Astrocyte of the hippocampus (primary cell): ENCODE measurements at places on chromosomes 13 and 19.

GRCh38 chr13:40102360-40102727, 446.9 kb downstream of the COG6 start:
- DNase-seq, result no peak

GRCh38 chr13:85755123-85755522, 44.1 kb downstream of the SLITRK6 start:
- no peak for DNase-seq

DNA sequence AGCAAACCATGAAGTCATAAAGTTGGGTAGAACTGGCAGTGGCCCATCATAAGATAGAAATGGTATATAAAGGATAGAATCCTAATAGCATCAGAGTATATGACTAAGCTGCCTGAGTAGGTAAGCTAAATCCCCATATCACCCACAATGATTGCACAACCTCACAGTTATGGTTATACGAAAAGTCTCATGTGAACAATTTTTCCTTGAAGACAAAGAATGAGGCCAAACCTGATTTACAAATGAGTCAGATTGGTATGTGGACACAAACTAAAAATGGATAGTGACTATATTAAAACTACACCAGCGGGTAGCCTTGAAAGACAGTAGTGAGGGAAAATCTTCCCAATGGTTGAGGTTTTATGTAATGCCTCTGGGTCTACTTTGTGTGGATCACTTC, 40.9 kb upstream of the UFM1 start:
- peak; percentile 12 for DNase-seq

- no peak for DNase-seq
Measured at GRCh38 chr13:35723821-35724220, 247.3 kb upstream of the MAB21L1 start.

- no peak for DNase-seq
Measured at GRCh38 chr19:6706633-6706958, 13.9 kb downstream of the C3 start.

DNA sequence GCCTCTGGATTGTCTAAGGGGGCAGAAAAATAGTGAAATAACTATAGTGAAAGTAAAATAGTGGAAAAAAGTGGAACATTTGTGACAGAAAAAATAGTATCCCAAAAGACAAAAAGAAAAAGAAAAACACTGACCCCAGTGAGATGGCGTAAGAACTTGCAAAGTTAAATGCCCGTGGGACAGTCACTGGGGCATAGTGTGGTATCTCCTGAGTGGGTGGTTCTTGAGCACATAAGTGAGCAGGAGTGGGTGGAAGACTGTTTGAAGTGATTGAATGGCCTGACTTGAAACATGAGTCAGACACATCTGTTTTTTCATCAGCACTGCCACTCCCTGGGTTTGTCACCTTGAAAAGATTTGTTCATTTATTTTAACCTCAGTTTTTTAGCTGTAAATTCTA, 2.5 kb downstream of the ZNF430 start:
- DNase-seq, result peak; percentile 37

DNA sequence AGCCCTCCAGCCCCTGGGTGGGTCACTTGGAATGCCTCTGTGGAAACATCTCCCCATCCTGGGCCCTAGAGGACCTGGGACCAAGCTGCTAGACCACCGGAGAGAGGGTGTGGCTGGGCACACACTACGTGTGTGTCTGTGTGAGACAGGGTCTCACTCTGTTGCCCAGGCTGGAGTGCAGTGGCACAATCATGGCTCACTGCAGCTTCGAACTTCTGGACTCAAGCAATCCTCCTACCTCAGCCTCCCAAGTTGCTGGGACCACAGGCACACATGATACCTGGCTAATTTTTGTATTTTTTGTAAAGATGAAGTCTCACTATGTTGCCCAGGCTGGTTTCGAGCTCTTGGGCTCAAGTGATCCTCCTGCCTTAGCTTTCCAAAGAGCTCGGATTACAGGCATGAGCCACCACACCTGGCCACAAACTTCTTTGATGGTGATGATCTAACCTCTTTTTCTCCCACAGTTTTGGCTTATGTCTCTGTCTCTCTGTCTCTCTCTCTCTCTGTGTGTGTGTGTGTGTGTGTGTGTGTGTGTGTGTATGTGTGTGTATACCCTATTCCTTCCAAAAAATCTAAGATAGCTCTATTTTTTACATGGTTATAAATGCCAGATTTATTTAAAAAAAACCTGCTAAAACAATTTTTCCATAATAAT, 32.1 kb upstream of the SLC7A9 start:
- DNase-seq, result no peak

- DNase-seq, result peak; percentile 64
Measured at GRCh38 chr19:40139533-40140287, 49.0 kb upstream of the ZNF780A start.

DNA sequence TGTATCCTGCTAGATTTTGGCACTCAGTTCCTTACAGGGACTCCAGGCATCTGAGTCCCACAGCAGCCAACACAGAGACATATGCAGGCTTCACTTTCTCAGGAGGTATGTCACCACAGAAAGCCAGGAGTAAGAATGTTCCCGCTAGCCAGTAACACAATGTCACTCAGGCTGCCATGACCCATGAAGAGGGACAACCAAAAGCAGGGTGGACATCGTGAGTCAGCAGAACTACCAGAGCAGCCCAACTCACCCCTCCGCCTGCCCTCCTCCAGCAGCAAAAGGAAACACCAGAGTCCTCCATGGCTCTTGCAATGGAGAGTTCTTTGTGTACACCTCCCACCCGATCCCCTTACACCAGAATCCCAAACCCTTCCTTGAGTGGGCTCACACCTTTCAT, 95.4 kb downstream of the CRYL1 start:
- no peak for DNase-seq

- peak; percentile 96 for DNase-seq
Measured at GRCh38 chr19:38711726-38712153, 32.5 kb downstream of the CAPN12 start.

GRCh38 chr13:99548448-99548847, 47.2 kb downstream of the TM9SF2 start:
- no peak for DNase-seq

DNA sequence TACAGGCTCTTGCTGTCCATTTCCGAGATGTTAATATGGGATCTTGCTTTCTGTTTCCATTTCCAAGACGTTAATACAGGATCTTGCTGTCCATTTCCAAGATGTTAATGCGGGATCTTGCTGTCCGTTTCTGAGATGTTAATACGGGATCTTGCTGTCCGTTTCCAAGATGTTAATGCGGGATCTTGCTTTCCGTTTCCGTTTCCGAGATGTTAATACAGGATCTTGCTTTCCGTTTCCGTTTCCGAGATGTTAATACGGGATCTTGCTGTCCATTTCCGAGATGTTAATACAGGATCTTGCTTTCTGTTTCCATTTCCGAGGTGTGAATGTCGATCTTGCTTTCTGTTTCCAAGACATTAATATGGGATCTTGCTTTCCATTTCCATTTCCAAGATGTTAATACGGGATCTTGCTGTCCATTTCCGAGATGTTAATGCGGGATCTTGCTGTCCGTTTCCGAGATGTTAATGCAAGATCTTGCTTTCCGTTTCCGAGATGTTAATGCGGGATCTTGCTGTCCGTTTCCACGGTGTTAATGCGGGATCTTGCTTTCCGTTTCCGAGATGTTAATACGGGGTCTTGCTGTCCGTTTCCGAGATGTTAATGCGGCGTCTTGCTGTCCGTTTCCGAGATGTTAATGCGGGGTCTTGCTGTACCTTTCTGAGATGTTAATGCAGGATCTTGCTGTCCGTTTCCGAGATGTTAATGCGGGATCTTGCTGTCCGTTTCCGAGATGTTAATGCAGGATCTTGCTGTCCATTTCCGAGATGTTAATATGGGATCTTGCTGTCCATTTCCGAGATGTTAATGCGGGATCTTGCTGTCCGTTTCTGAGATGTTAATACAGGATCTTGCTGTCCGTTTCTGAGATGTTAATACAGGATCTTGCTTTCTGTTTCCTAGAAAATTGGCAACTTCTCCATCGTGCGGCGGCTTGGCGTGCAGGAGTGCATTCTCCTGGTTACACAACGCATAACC, 38.3 kb downstream of the PEX11G start:
- DNase-seq, result peak; percentile 49

GRCh38 chr19:39754971-39755370, 17.1 kb upstream of the CLC start:
- no peak for DNase-seq

- no peak for DNase-seq
Measured at GRCh38 chr13:43992211-43992610, 112.5 kb downstream of the LACC1 start.

GRCh38 chr13:82693607-82694006, 1188.7 kb downstream of the SLITRK1 start:
- DNase-seq, result no peak

GRCh38 chr13:20713014-20713376, 9.5 kb downstream of the IL17D start:
- peak; percentile 14 for DNase-seq

- DNase-seq, result no peak
Measured at GRCh38 chr19:15815306-15815705, at the start of gene OR10H1. Gene OR10H1 (minus strand): TSS chr19:15815664. CDS start chr19:15808037, 7,627 bp downstream.

- DNase-seq, result no peak
Measured at GRCh38 chr13:110500341-110500740, 61.2 kb downstream of the RAB20 start.

DNA sequence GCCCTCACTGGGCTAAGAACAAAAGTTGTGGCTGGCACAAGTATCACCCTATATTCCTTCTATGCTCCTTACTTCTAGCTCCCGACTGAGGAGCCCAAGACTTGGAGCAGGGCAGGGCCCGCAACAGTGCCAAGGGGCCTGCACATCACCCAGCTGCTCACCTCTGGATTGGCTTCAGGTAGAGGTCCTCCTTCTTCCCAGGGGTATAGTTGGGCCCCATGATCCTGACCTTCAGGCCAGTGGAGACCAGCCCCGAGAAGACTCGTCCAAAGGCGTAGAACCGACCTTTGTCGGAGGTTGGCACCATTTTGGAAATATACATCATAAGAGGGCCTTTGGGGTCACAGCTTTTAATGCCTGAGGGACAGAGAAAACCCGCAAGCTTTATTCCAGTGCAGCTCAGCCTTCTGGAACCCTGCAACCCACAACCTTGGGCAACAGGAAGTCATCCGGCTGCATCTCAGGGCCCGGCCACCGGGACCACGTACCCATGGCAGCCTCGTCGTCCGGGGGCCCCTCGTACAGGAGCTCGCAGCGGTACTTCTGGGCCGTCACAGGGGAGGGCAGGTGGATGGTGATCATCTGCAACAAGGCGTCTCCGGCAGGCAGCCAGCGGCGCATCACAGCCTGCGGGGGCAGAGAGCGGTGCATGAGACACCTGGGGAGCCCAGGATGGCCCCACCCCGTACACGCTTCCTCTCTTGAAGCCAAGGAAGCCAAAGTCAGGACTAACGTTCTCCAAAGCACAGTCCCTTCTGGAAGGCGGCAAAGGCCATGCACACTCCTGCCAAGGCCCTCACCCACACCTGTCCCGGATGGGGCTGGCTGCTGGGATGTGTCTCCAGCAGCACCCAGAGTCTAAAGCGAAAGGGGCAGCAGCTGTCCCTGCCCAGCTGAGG, 4.7 kb downstream of the EEF2 start:
- DNase-seq, result no peak

GRCh38 chr19:42276284-42276683, 7.2 kb downstream of the CIC start:
- no peak for DNase-seq

DNA sequence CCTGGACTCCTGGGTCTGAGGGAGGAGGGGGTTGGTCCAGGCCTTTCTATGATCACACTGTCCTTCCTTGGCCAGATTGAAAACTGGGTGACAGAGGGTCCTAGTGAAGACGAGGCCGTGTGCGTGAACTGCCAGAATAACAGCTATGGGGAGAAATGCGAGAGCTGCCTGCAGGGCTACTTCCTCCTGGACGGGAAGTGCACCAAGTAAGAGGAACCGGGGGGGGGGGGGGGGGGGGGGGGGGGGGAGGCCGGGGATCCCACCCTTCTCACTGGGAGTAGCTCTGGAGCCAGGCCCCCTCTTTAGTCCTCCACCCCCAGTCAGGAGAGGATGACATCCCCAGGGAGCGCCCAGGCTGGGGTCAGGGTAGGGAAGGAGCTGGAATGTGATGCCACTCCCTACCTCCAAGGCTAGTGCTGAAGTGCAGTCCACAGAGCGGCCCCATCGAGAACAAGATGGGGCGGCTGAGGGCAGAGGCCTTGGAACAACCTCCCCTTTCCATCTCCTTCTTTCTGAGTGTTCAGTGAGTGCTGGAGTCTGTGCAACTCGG, 19.4 kb downstream of the CNFN start:
- DNase-seq, result no peak

GRCh38 chr13:24270639-24271141, 38.7 kb upstream of the C1QTNF9 start:
- peak; percentile 73 for DNase-seq

DNA sequence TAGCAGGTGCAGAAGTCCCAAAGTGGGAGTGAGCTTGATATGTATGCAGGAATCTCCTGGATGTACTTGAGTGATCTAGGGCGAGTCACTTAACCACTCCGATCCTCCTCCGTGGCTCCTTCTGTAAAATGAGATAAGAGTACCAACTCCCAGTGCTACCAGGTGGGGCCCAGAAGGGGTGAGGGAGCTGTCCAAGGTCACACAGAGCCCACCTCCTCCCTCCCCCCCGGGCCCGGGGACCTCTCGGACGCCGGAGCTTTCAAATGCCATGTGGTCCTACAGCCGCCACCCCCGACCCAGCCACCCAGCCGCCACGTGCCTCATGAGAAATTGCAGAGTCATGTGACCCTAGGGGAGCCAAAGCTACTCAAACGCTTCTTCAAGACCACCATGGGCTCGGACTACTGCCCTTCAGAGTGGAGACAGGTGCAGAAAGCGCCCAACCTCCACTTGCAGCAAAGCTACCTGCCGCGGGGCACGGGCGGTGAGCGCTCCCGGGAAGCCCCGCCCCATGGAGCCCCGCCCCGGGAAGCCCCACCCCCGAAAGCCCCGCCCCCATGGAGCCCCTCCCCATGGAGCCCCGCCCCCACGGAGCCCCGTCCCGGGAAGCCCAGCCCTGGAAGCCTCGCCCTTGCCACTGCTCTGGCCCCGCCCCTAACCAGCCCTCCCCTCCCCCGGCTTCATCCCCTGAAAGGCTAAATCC, 10.1 kb upstream of the ZNF358 start:
- DNase-seq, result peak; percentile 24

DNA sequence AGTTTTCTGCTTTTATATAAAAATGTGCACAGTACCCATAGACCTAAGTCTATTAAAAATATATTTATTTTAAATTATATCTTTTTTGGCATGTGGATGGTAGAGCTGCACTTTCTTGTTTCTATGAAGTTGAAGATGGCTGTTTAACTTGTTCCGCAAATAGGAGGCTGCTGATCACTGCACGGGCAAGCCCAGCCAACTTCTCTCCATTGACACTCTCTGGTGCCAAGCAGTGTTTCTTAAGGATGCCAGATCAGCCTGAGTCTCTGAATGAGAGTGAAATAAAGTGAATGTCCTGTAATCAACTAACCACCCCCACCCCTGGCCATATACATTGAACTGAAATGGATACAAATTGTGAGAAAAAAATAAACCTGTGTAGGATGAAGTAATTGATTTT, 202.9 kb upstream of the KLHL1 start:
- no peak for DNase-seq

GRCh38 chr19:18128044-18128443, 24.9 kb upstream of the PIK3R2 start:
- DNase-seq, result no peak
